Daoy (cell line): ENCODE measurements at places on chromosomes 1 and 21.

DNA sequence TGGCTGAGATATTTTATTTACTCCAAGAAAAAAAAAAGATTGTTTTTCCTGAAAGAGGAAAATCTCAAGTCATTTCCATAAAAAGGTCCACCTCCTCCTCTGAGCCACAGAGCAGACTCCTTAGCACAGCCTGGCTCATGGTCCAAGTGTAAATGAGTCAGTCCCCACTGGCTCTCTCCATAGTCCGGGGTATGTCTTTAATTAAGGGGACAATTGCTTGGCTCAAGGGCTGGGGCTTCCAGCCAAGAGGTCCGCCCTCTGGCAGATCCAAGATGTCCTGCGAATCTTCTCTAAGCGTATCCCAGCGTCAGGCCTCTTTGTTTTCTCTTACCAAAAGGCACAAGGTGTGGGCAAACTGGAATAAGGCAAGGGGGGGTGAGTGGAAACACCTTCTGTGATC, 33.3 kb downstream of the FOXD2 start:
- no peak for DNase-seq

GRCh38 chr1:38117444-38117887, 70.9 kb upstream of the POU3F1 start:
- DNase-seq, result no peak

DNA sequence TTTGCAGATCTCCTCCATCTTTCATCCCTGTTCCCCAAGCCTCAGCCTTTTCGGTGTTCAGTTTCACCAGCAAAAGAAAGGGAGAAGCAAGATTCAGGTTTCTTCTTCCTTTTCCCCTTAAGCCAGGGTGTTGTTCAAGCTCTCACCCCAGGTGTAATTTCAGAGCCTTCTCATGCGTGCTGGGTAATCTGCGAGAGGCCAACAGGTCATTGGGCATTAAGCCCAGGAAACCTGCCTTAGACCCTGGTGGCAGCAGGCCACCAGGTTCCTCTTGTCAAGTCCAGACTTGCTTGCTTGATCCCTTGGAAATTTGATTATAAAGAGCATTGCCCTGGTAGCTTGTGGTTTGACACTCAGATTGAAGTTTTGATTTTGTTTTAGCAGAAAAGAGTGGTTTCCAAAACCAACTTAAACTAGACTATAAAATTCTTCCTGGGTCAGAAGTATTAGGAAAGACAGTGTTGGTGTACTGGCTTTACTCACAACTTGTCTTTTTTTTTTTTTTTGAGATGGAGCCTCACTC, 6.9 kb downstream of the AKR1A1 start:
- DNase-seq, result no peak

GRCh38 chr1:30757352-30758120, at the start of gene LAPTM5:
LAPTM5 (minus strand) TSS chr1:30757774; CDS start chr1:30757745, 29 bp downstream.
- no peak for DNase-seq

DNA sequence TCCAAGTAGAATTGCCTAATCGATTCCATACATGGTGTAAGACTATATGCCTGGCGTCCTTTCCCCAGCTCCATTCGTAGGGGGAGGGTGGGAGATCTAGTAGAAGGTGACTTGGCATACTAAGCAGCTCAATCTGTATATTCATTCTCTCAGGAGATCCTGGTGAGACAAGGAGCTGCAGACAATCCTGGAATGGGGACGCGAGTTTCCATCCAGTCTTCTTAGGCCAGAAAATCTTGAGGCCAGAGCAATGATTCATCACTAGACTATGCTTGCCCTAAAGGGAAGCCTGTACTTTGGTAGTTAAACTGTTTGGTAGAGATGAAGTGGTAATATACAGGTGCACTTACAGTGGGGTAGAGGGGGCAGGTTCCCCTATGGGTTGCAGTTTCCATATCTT, 468.7 kb downstream of the ADGRL2 start:
- peak; percentile 31 for DNase-seq

- DNase-seq, result peak; percentile 57
Measured at GRCh38 chr1:9905010-9905409, 5.1 kb downstream of the CTNNBIP1 start.

GRCh38 chr21:15874615-15875014, 144.8 kb downstream of the USP25 start:
- no peak for DNase-seq

DNA sequence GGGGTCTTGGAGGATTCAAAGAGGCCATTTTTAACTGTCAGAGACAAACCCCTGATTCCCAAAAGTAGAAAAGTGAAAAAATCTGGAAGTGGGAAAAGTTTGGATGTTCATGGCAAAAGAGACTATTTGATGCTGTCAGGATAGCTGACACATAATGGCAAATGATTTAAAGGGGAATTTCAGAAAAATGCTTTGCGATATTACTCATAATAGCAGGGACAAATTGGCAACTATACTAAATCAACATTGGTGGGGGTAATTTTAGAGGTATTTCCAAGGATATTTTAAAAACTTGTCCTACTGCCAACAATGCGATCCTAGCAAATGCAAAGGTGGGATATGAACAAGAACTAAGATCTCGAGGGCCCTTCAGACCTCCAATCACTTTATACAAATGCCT, 5.3 kb upstream of the GSTM4 start:
- no peak for DNase-seq

DNA sequence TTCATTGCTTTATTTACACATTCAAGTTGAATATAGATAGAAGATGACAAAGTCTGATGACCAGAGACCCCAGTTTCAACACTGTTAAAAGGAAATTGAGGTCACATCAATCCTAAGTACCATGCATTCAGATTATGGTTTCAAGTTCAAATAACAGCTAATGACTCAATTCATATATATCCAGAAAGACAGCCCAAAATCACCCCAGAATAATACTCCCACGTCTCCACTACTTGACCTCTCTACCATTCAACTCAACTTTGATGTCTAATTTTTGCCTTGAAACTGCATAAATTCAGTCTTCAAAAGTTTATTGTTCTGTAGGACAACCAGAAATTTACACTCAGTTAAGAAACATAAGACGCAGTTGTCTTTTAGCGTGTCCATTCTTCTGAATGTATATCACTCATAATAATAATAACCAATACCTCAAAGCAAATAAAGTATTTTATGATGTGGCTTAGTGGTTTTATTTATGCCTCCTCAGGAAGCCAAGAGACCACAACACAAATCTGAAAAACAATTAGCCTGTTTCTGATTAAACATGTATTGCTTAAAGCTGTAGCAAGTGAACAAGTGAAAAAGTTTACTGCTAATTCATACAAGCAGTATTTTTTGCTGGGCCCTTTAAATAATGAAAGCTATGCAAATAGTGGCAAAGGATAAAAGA, 569.0 kb downstream of the LTN1 start:
- DNase-seq, result no peak

GRCh38 chr21:29854795-29855194, 85.0 kb downstream of the GRIK1 start:
- no peak for DNase-seq

DNA sequence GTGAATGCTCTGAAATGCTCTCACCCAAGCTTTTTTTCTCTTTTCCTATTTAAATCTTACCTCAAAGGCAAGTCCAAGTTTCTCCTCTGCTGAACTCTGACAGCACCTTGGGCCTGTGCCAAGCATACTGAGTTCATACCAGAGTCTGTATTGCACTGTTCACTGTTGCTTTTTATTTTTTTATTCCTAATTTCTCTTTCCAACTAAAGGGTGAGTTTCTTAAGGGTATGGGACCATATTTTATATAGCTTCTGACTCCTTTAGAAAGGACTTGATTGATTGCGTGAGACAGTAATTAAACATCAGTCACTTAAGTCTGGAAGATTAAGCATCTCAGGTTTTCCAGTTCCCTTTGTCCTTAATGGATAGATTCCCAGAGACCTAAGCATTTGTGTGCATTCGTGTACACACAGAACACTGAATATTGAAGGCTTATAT, 69.9 kb downstream of the CACHD1 start:
- peak; percentile 45 for DNase-seq

GRCh38 chr1:67534627-67535065, 104.4 kb upstream of the SERBP1 start:
- DNase-seq, result peak; percentile 84

- DNase-seq, result no peak
Measured at GRCh38 chr1:170284016-170284415, 138.3 kb downstream of the NTMT2 start.

- no peak for DNase-seq
Measured at GRCh38 chr1:88791192-88791591, 100.2 kb downstream of the GTF2B start.

DNA sequence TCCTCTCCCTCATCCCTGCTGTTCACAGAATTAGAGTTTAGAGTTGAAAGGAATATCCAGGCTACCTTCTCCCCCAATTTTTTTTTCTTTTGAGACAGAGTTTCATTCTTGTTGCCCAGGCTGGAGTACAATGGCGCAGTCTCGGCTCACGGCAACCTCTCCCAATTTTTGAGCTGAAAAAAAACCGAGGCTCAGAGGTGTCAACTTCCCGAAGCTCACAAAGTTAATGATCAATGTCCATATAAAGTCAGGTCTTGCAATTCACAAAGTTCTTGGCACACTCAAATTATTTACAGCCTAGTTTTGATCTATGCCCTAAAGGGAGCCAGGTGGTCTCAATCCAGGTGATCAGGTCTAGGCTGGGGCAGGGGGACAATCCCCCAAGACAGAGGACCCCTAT, 797 bp upstream of the LEFTY1 start:
- no peak for DNase-seq

- no peak for DNase-seq
Measured at GRCh38 chr1:202086579-202087350, 36.0 kb upstream of the GPR37L1 start.

DNA sequence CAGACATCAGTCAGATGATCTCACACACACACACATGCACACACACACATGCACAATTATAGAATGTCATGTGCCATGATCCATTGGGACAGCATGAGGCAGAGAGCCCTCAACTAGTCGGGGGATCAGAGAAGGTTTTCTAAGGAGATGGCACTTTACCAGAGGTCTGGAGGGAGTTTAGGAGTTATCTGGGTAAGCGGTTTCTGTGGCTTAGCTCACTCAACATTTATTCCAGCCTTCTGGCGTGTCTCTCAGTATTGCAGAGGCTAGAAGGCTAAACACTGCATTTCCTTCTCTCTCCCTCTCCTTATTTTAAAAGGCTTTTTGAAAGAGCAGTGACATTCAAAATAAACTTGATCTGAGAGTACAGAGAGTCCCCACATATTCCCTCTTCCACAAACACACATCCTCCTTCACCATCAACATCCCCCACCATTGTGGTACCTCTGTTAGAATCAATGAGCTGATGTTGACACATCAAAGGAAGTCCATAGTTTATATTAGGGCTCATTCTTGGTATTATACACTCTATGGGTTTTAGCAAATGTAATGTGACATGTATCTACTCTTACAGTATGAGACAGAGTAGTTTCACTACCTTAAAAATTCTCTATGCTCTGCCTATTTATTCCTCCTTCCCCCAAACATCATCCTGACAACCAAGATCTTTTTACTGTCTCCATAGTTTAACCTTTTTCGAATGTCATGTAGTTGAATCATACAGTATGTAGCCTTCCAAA, 9.0 kb upstream of the PLA2G2A start:
- DNase-seq, result no peak

DNA sequence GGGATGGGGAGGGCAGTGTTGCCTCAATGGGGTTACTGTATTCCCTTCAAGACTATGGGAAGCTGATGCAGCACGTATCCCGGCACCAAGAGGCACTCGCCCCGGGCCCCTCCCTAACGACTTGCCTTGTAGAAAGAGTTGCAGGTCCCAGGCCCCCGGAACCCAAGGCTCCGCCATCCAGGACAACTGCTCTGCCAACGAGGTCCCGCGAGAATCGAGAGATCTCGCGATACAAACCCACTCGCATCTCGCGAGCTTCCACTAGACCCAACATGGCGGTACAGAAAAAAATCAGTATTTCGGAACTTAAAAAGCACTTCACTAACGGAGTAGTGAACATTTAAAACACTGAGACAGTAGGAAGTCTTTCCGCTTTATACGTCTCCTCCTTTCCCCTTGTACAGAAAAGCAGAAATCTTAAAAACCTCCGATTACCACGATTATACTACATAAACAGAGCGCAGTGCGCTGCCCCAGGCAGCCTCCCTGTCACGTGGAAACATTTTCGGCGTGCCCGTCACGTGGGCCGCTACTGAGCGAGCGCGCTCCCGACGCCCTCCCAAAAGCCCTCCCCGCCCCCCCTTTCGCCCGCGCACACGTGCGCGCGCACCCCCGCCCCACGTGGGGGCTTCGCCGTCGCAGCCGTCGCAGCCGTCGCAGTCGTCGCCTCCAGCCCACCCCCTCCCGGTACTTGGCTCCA, at the start of gene ZZZ3:
Gene ZZZ3, minus strand, starts transcription at position 199 of the 700 bp plus-strand sequence. CDS start 49,304 bp downstream, outside the sequence.
- DNase-seq, result peak; percentile 97

DNA sequence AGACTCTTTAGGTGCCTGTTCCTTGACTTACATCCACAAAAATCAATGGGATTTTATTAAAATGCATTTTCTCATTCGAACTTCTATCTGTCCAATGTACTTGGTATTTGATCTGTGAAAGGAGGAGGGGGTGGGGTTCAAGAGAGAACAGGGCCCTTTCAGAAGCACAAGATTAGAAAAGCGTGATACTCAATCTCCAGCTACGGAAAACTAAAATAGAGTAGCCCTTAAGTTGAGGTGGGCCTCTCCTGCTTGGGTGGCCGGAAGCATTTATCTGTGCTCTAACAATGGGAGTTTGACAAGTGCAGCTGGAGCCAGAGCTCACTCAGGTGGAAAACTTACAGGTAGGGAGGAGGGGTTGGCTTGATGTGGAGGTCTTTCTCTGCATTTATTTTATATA, 462 bp upstream of the RXRG start:
- DNase-seq, result no peak
